Thyroid gland (tissue), 4 donors: ENCODE measurements at places on chromosomes 5 and 9.
A peak's percentile ranks its signal among the peaks of the same experiment; 100 is the strongest.

DNA sequence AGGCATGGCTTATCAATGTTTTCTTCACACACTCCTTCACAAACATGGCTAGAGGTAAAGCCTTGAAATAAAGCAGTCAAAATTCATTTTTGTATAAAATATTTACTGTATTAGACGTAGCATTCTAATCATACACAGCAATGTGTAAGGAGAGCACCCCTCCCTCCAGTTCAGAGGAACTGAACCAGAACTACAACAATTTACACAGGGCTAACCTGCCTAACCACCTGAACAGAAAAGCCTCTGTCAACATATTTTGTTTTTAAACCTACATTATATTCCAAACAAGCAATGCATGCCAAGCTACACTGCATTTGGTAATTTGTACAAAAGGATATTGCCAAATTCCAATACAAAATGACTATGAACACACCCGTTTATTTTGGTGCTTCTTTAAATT is 41.6 kb downstream of the MLLT3 start:
- no peaks in the 10 kb centered on the region for H3K36me3 ChIP-seq
- H3K27ac ChIP-seq: peak overlapping the region; percentile 12
- no peaks in the 10 kb centered on the region for H3K27me3 ChIP-seq
- DNase-seq: no peak
- H3K4me3 ChIP-seq: no peak overlapping the region
- H3K4me1 ChIP-seq: peaks cover 24% of the 10 kb centered on the region

DNA sequence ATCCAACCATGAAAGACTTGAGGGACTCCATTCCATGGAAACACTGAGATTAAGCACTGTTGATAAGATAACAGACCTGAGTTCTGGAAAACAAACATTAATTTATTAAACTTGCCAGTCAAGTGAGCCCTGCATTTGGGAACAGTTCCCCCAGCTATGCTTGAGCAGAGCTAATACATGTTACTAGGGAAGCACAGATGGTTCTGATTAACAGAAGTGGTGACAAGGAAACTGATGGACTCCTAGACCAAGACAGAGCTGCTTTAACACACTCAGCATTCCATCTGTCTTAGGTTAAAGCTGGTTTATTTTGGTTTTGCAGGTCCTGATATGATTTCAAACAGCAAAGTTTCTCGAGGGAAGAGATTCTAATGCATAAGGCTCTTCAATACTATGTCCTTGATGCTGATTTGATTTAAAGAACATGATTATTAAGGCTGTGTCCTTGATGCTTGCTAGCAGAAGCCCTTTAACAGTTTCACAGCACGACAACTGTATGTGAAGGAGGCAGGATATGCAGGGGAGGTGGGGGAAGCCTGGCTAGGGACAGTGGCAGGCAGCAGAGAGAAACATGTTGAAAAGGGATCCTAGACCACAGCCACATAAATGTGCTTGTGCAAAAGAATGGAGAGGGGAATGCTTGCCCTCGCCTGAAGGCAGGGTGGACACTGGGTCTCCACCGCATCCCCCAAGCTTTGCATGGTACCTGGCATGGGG is 66.2 kb downstream of the ACTBL2 start:
- DNase-seq: no peak
- H3K27ac ChIP-seq: no peak overlapping the region
- no peaks in the 10 kb centered on the region for H3K27me3 ChIP-seq
- no peak overlapping the region for H3K4me3 ChIP-seq
- no peaks in the 10 kb centered on the region for H3K4me1 ChIP-seq

GRCh38 chr9:3214741-3215140 is 311.1 kb downstream of the RFX3 start:
- H3K27ac ChIP-seq: no peak overlapping the region
- H3K4me3 ChIP-seq: no peak overlapping the region
- H3K27me3 ChIP-seq: no peaks in the 10 kb centered on the region

- no peak for DNase-seq
- H3K27ac ChIP-seq: no peak overlapping the region
- H3K4me3 ChIP-seq: no peak overlapping the region
- peaks cover 12% of the 10 kb centered on the region for H3K4me1 ChIP-seq
- H3K27me3 ChIP-seq: no peaks in the 10 kb centered on the region
Measured at GRCh38 chr9:134304261-134304660, 22.0 kb upstream of the RXRA start.

DNA sequence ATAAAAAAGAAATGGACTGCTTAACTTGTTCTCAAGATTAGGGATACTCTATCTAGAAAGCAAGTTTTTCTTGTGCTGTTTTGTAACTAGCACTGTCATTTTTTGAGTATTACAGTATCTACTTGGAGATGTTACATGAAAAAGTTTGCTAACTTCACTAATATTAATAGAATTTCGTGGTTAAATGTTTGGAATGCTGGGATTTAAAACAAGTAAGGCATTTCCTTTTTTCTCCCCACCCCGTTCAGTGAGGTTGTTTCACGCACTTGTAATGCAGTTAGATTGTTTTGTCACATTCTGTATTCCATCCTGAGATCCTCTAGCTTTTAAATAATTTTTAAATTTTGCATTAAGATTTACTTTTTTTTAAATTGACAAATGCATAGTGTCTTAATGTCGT is 20.0 kb upstream of the TEK start:
- no peaks in the 10 kb centered on the region for H3K27me3 ChIP-seq
- DNase-seq: no peak
- no peak overlapping the region for H3K4me3 ChIP-seq
- peaks cover 5% of the 10 kb centered on the region for H3K4me1 ChIP-seq
- no peak overlapping the region for H3K27ac ChIP-seq

DNA sequence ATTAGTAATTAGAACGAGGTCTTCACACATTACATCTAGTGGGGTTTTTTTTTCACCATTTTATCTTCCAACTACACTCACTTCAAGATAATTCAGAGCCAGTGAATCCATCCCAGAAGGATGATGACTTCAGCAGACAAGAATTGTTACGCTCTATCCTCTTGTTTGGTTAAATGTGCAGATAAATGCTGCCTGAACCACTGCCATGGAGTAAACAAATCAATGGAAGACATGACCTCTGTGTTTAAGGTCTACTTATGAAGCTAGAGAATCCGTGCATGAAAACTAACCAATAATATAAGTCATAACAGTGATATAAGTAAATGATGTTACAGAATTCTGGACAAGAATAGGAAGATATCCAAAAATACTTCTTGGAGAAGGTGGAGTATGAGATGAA is 602.6 kb downstream of the TLR4 start:
- H3K4me1 ChIP-seq: no peaks in the 10 kb centered on the region
- H3K27me3 ChIP-seq: no peaks in the 10 kb centered on the region
- H3K36me3 ChIP-seq: no peaks in the 10 kb centered on the region
- no peak for DNase-seq
- no peak overlapping the region for H3K4me3 ChIP-seq
- H3K27ac ChIP-seq: no peak overlapping the region

- H3K27me3 ChIP-seq: no peaks in the 10 kb centered on the region
- H3K4me3 ChIP-seq: no peak overlapping the region
- H3K27ac ChIP-seq: no peak overlapping the region
Measured at GRCh38 chr5:59257488-59258400, 635.8 kb downstream of the PDE4D start.

DNA sequence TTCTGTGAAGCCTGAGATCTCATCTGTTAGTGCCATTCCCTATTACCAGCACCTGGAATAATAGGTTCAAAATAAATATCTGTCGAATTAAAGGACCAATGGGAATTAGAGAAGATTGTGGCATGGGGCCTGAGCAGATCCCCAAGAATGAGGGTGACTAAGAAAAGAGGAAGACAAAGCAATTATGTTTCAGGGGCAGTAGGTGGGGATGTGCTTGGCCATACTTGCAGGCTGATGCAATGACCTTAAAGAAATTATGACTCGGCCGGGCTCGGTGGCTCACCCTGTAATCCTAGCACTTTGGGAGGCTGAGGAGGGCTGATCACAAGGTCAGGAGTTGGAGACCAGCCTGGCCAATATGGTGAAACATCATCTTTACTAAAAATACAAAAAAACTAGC is 562.8 kb downstream of the PTPRD start:
- DNase-seq: no peak
- no peaks in the 10 kb centered on the region for H3K27me3 ChIP-seq
- no peak overlapping the region for H3K4me3 ChIP-seq
- no peak overlapping the region for H3K27ac ChIP-seq
- H3K36me3 ChIP-seq: no peaks in the 10 kb centered on the region

DNA sequence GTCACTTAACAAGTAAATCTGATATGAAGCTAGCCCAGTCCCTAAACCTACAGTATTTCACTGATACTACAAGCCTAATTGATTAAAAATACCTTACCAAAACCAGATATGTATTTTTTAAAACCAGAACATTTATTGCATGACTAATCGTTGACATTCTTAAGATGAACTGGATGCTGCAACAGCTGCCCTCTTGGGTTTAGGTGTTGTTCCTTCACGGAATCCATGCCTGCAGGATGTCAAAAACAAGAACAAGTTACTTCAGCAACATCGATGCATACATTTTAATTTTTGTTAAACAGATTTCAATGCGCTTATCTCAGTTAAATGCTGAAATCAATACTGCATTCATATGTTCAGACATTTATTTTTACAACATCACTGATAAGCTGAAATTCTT is 2.7 kb downstream of the RPL37 start:
- H3K27ac ChIP-seq: no peak overlapping the region
- no peak overlapping the region for H3K4me3 ChIP-seq
- H3K27me3 ChIP-seq: no peaks in the 10 kb centered on the region
- peaks cover 14% of the 10 kb centered on the region for H3K4me1 ChIP-seq

- peaks cover 4% of the 10 kb centered on the region for H3K4me1 ChIP-seq
- no peak overlapping the region for H3K27ac ChIP-seq
- peaks cover 2% of the 10 kb centered on the region for H3K36me3 ChIP-seq
Measured at GRCh38 chr9:75000835-75001234, 27.3 kb downstream of the CARNMT1 start.

DNA sequence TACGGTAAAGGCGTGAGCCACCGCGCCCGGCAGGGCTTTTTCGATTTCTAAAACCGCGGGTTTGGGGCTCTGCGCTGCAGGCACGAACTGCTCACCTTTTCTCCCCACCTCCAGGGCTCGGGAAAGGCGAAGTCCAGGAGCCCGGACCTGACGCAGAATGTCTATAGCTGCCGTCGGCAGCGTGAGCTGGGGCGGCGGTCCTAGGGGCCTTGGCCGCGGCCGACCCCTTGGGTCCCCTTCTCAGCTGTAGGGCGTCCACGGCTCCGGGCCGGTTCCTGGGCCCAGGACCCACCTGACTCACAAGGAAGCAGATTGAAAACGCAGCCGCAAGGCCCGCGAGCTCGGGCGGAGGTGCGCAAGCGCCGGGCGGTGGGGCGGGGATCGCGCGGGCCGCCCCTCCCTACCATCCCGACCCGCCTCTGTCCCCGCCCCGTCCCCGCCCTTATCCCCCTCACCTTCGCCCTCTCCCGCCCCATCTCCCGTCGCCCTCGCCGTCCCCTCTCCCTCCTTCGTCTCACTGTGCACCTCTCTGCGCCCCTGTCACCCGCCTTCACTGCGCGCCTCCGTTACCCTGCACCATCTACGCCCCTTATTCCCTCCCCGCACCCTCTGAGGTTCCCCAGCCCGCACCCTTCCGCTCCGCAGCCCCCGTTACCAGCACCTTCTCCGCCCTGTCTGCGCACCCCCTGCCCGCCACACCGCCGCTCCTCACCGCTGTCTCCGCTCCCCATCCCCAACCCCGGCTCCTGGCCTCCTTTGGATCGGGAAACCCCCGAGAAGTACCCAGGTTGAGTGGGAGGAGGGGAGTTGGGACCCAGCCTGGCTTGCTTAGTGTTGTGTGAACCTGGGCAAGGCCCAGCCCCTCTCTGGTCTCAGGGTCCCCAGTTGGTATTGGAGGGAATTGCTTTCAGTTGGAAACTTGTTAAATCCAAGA is at the start of gene HDHD3:
Gene HDHD3, minus strand, starts transcription at position 353 of the 934 bp plus-strand sequence. CDS start 2,632 bp downstream, outside the sequence.
- no peaks in the 10 kb centered on the region for H3K27me3 ChIP-seq
- peaks cover 43% of the 10 kb centered on the region for H3K4me1 ChIP-seq
- DNase-seq: peak; percentile 91
- H3K4me3 ChIP-seq: peak within 1 kb of the TSS; percentile 53
- H3K36me3 ChIP-seq: peaks cover 4% of the 10 kb centered on the region

DNA sequence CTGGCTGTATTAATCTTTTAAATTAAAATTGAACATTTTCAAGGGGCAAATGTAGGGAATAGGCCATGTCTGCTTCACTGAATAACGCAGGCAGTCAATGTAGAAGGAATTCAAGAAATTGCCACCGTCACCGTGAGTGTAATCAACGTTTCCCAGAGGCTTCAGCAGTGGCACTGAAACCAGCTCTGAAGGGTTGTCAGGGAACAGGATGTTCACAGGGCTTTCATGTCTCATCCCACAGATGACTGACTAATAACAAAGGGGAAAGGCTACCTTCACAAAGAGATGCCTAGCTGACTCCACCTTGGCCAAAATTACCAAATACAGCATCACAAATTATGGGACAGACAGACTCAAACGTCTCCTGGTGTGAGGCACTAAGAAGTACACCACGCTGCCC is 70.4 kb upstream of the SIMC1 start:
- peaks cover 5% of the 10 kb centered on the region for H3K4me1 ChIP-seq
- no peak for DNase-seq
- H3K27me3 ChIP-seq: no peaks in the 10 kb centered on the region
- H3K27ac ChIP-seq: no peak overlapping the region
- H3K36me3 ChIP-seq: no peaks in the 10 kb centered on the region

- no peaks in the 10 kb centered on the region for H3K4me1 ChIP-seq
- H3K4me3 ChIP-seq: no peak overlapping the region
- H3K27ac ChIP-seq: no peak overlapping the region
- no peaks in the 10 kb centered on the region for H3K27me3 ChIP-seq
- H3K36me3 ChIP-seq: no peaks in the 10 kb centered on the region
Measured at GRCh38 chr9:115596021-115596745, 478.2 kb upstream of the TNC start.

- no peak overlapping the region for H3K4me3 ChIP-seq
- H3K4me1 ChIP-seq: no peaks in the 10 kb centered on the region
- H3K27me3 ChIP-seq: no peaks in the 10 kb centered on the region
- no peak overlapping the region for H3K27ac ChIP-seq
- no peaks in the 10 kb centered on the region for H3K36me3 ChIP-seq
- no peak for DNase-seq
Measured at GRCh38 chr5:179124853-179125788, 64.9 kb downstream of the ZNF354C start.

DNA sequence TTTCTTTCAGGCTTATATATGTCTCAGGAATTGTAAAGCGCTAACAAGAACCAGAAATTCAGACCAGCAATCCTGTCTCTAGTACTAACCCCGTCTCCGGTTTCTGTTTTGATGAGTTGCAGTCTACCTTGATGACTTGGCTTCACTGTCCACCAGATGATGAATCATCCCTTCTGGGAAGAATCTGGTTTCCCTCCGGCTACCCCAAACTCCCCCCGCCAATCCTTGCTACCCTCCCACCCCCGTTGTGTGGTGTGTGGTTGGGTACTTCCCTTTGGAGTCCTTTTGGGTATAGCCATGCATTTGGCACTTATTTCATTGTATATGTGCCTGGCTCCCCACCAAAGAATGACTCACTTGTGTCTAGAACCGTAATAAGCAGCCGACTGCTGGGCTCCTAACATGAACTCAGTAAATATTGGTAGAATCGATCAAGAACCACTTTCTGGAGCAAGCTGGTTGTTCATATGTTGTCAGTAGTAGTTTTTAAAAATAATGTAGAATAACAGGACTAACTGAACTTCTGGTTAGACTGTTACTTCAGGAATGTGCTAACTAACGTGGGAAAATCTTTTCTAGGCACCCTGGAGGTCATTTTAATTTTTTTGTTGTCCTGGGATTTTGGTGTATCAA is 8.3 kb upstream of the TGFBI start:
- H3K27ac ChIP-seq: peak overlapping the region; percentile 3
- peaks cover 7% of the 10 kb centered on the region for H3K4me1 ChIP-seq
- H3K36me3 ChIP-seq: no peaks in the 10 kb centered on the region
- H3K4me3 ChIP-seq: no peak overlapping the region
